ENCODE measurements at places on chromosomes 2 and 18.

DNA sequence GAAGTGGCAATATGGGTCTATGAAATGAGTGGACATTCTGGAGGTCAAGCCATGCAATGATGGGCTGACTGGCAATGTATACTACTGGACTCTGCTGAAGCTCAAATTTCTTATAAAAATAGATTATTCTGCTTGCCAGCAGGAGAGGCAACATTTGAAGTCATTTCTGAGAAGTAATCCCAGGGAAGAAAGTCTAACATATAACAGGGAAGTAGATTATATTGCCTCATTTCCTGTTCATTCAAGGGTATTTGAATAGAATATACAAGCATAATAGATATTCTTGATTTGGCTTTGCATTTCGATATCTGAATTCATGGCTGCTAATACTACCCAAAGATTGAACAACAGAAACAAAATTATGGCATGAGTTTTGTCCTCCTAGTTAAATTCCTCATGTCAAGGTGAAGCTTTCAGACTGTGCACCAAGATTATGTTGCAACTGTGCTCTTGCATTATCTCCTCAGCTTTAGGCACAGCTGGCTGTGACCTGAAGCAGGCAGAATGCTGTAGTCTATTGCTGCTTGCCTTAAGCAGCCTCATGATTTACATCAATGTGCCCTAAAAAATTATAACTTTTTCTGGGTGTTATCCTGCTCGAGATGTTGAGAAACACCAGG lies 13.3 kb upstream of the TMX3 start:
- peaks cover 3% of the 10 kb centered on the region for H3K4me1 ChIP-seq
- DNase-seq, result no peak
- no peaks in the 10 kb centered on the region for H3K27me3 ChIP-seq

DNA sequence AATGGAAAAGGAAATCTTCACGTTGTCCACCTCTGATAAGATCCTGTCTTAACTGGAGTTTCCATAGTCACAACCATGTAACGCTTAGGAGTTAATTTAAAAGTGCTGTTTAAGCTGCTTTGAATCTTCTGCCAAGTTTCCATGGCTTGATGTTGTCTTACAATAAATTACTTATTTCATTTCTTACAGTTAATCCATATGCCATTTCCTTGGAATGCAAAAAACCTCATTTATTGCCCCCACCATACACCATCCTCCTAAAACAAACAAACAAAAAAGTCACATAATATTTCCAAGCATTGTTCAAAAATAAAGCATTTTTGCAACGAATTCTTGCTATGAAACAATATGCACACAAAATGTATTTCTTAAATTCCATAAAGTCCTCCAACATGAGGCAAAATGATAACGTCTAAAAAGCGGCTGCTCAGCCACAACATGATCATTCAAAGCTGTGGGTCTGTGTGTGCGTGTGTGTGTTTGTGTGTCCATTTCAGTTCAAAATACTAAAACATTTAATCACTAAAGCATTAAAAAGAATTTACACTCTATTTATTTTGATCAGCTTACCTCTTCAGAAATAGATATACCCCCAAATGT lies 46.8 kb upstream of the PXDN start:
- H3K4me1 ChIP-seq, result no peaks in the 10 kb centered on the region
- no peak overlapping the region for H3K27ac ChIP-seq
- H3K36me3 ChIP-seq, result no peaks in the 10 kb centered on the region

DNA sequence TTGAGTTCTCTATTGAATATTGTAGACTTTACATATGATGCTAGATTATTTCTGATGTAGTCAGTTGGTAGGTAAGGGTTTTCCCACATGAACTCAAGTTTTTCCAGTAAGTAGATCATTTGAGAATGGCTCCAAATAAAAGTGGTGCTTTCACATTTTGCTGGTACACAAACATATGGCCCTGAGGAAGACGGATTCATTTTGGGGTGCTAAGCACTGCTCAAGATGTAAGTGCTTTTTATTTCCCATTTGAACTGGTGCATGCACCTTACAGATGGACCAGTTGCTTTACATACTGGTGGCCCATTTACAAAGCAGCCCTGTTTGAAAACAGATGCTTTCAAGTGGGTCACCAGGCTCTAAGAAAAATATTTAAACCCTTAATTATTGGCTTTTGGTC lies 266.7 kb downstream of the MEIS1 start:
- no peaks in the 10 kb centered on the region for H3K36me3 ChIP-seq
- no peaks in the 10 kb centered on the region for H3K4me1 ChIP-seq
- H3K4me3 ChIP-seq, result no peak overlapping the region
- DNase-seq, result no peak
- no peak overlapping the region for H3K27ac ChIP-seq

DNA sequence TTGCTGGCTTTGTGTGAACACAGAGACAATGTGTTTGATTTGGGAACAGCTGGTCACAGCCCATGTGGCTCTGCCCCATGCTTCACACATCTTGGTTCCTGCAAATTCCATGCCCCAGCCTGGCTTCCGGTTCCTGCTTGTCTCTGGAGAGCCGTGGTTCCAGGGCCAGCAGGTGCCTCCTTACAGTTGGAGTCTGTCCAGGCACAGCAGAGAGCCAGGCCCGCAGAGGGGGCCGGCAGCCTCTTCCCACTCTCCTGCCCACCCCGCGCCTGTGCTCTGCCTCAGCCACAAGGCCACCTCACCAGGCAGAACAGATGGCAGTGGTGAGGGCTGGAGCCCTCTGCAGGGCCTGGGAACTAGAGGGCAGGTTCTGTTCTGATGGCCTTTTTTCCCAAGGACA lies 81.5 kb downstream of the LDLRAD4 start:
- peaks cover 2% of the 10 kb centered on the region for H3K36me3 ChIP-seq
- no peak overlapping the region for H3K27ac ChIP-seq
- no peaks in the 10 kb centered on the region for H3K27me3 ChIP-seq
- no peak overlapping the region for H3K4me3 ChIP-seq

GRCh38 chr2:209600341-209601171 lies 171.1 kb upstream of the UNC80 start:
- DNase-seq, result no peak
- H3K27ac ChIP-seq, result no peak overlapping the region
- H3K4me1 ChIP-seq, result no peaks in the 10 kb centered on the region
- no peak overlapping the region for H3K4me3 ChIP-seq
- H3K27me3 ChIP-seq, result no peaks in the 10 kb centered on the region

GRCh38 chr2:39741871-39742270 lies 37.2 kb downstream of the THUMPD2 start:
- H3K4me3 ChIP-seq, result no peak overlapping the region
- no peaks in the 10 kb centered on the region for H3K27me3 ChIP-seq
- no peak overlapping the region for H3K27ac ChIP-seq
- no peak for DNase-seq
- H3K4me1 ChIP-seq, result peaks cover 14% of the 10 kb centered on the region
- peaks cover 6% of the 10 kb centered on the region for H3K36me3 ChIP-seq

GRCh38 chr2:128325611-128326181 lies 7.0 kb upstream of the HS6ST1 start:
- peaks cover 8% of the 10 kb centered on the region for H3K27me3 ChIP-seq
- peaks cover 2% of the 10 kb centered on the region for H3K36me3 ChIP-seq

DNA sequence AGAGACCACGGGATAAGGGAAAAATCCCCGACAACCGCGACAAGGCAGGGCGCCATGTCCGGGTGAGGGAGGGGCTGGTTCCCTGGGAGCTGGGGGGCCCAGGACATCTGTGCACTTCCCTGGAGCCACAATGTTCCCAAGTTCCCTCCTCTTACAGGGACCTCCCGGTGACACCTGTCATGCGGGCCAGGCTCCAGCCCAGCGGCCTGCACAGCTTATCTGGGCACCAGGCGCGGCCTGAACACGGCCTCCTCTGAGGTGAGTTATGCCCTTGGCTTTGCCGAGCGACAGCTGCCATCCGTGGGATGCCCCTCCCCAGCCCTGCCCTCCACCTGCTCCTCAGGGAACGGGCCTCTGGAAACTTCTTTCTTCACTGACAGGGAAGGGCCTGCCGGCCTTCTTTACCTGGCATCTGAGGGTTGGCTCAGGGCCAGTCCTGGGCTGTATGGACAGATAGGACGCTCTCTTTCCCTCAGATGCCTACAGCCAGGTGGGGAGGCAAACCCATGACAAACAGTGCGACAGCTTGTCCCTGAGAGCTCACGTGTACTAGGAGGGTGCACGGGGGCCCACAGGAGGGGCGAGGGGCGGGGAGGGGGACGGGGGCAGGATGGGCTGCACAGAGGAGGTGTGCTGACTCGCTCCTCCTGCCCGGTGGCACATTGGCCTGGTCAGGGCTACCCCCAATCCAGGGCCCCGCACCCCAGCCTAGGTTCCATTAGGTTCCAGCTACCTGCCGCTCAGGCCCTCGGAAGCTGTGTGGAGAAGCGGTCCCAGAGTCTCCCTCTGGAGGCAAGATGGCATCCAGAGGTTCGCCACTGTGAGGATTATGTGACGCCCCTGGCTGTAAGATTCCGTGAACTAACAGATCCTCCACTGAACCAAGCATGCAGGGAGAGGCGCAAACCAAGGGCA lies 34.9 kb upstream of the HPCAL1 start:
- no peak for DNase-seq
- H3K27me3 ChIP-seq, result no peaks in the 10 kb centered on the region
- no peaks in the 10 kb centered on the region for H3K36me3 ChIP-seq
- H3K4me1 ChIP-seq, result peaks cover 9% of the 10 kb centered on the region
- H3K27ac ChIP-seq, result no peak overlapping the region

GRCh38 chr2:229783108-229783721 lies 68.9 kb upstream of the DNER start:
- peak overlapping the region; percentile 72 for H3K27ac ChIP-seq
- H3K36me3 ChIP-seq, result peaks cover 2% of the 10 kb centered on the region
- H3K27me3 ChIP-seq, result no peaks in the 10 kb centered on the region
- DNase-seq, result no peak

DNA sequence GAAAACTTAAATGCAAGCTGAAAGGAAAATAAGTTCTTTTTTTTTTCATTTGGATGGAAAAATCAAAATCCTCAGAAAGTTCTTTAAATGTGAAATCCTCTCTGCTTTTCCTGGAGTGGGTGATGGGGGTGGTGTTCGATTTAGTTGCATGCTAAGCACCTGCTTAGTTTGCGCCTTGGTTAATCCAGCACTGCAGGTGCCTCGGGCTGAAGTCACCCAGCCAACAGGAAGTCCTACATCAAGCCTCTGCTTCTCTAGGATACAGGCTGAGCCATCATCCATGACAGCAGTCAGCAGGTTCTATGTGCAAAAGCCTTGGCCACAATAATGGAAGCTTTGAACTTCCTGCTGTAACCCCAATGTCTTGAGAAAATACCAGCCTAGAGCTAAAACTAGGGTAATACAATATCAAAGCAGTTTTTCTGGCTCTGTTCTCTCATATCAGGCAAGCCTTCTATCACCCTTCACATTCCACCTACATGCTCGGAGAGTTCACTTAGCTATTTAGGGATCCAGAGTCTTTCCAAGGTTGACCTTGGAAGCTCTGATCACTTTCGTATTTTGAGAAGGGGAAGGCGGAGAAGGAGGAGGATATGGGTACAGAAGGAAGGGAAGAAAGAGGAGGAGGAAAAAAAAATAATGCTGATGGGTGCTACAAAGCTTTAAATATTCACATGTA lies 116.1 kb upstream of the LRRTM1 start:
- no peaks in the 10 kb centered on the region for H3K27me3 ChIP-seq
- no peak for DNase-seq
- peaks cover 1% of the 10 kb centered on the region for H3K36me3 ChIP-seq
- no peaks in the 10 kb centered on the region for H3K4me1 ChIP-seq

GRCh38 chr2:102074152-102074783 lies 68.3 kb upstream of the IL1R1 start:
- peaks cover 13% of the 10 kb centered on the region for H3K36me3 ChIP-seq
- no peaks in the 10 kb centered on the region for H3K27me3 ChIP-seq
- peaks cover 20% of the 10 kb centered on the region for H3K4me1 ChIP-seq
- DNase-seq, result no peak
- no peak overlapping the region for H3K4me3 ChIP-seq

- no peak overlapping the region for H3K4me3 ChIP-seq
- H3K36me3 ChIP-seq, result no peaks in the 10 kb centered on the region
- H3K27me3 ChIP-seq, result peaks cover 7% of the 10 kb centered on the region
- H3K27ac ChIP-seq, result no peak overlapping the region
- DNase-seq, result no peak
Observed at GRCh38 chr2:8049176-8049575, 632.7 kb upstream of the ID2 start.

GRCh38 chr2:152406836-152407161 lies 71.8 kb downstream of the FMNL2 start:
- DNase-seq, result no peak
- H3K4me1 ChIP-seq, result peaks cover 39% of the 10 kb centered on the region
- no peaks in the 10 kb centered on the region for H3K36me3 ChIP-seq
- peak overlapping the region; percentile 71 for H3K4me3 ChIP-seq

DNA sequence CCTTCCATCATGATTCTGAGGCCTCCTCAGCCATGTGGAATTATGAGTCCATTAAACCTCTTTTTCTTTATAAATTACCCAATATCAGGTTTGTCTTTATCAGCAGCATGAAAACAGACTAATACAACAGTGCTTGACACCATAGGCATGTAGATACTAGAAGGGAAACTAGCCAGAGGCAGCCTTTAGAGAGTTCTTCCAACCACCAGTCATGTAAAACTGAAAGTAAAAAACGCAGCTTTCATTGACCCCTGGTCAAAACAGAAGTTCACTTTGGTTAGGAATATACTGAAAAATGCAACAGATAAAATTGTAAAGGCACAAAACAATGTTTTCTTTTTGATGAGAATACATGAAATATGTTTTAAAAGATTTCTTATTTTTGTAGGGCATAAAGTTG lies 122.8 kb upstream of the L3MBTL4 start:
- H3K4me1 ChIP-seq, result no peaks in the 10 kb centered on the region
- H3K27ac ChIP-seq, result no peak overlapping the region
- no peaks in the 10 kb centered on the region for H3K27me3 ChIP-seq
- no peaks in the 10 kb centered on the region for H3K36me3 ChIP-seq

DNA sequence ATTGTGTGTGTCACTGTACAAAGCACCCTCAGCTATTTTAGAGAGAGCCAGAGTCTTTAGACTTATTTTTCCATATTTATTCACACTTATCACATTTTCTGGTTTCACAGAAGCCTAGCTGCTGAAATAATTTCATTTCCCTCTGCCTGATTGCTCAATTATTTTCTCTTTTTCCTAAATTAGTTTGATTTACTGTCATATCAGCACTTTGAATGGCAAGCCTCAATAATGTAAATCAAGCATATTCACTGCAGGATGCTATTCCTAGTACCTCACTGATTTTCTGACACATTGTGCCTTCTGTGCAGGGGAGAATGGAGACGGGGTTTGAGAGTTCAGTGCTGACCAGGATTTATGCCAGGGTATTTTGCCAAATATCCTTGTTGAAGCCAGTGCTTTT lies 48.3 kb downstream of the CPS1 start:
- no peaks in the 10 kb centered on the region for H3K4me1 ChIP-seq
- no peak overlapping the region for H3K4me3 ChIP-seq
- no peaks in the 10 kb centered on the region for H3K27me3 ChIP-seq

- H3K36me3 ChIP-seq, result no peaks in the 10 kb centered on the region
- H3K27me3 ChIP-seq, result peaks cover 20% of the 10 kb centered on the region
- H3K4me3 ChIP-seq, result no peak overlapping the region
- no peak for DNase-seq
- no peak overlapping the region for H3K27ac ChIP-seq
Observed at GRCh38 chr18:45161850-45162249, 453.4 kb upstream of the SLC14A2 start.

- H3K27me3 ChIP-seq, result no peaks in the 10 kb centered on the region
- no peak for DNase-seq
- H3K4me3 ChIP-seq, result peak overlapping the region; percentile 75
- H3K36me3 ChIP-seq, result no peaks in the 10 kb centered on the region
Observed at GRCh38 chr18:46055838-46056230, 16.2 kb downstream of the PSTPIP2 start.
